Endothelial cell of umbilical vein (primary cell): ENCODE measurements at places on chromosomes 1 and 21. TPM values are rescaled to one million over a fixed set of nuclear protein-coding genes. Genes with fewer than 3 reads are reported as not detected.
A peak's percentile ranks its signal among the peaks of the same experiment; 100 is the strongest.

GRCh38 chr1:14578156-14578555 is 20.3 kb upstream of the KAZN start:
- no peaks in the 10 kb centered on the region for H3K4me1 ChIP-seq
- H3K27ac ChIP-seq: no peak overlapping the region
- H3K36me3 ChIP-seq: no peaks in the 10 kb centered on the region
- H3K27me3 ChIP-seq: no peaks in the 10 kb centered on the region
- H3K4me3 ChIP-seq: no peak overlapping the region

- H3K36me3 ChIP-seq: no peaks in the 10 kb centered on the region
- no peak overlapping the region for H3K4me3 ChIP-seq
- no peaks in the 10 kb centered on the region for H3K27me3 ChIP-seq
These were observed 4.3 kb upstream of the UBE2U start for GRCh38 chr1:64199154-64199553.

GRCh38 chr1:65469889-65470340 is 49.4 kb downstream of the LEPR start:
- H3K4me1 ChIP-seq: peaks cover 6% of the 10 kb centered on the region
- H3K36me3 ChIP-seq: no peaks in the 10 kb centered on the region
- H3K27ac ChIP-seq: peak overlapping the region; percentile 26
- H3K4me3 ChIP-seq: no peak overlapping the region
- no peaks in the 10 kb centered on the region for H3K27me3 ChIP-seq
- DNase-seq: peak; percentile 87

DNA sequence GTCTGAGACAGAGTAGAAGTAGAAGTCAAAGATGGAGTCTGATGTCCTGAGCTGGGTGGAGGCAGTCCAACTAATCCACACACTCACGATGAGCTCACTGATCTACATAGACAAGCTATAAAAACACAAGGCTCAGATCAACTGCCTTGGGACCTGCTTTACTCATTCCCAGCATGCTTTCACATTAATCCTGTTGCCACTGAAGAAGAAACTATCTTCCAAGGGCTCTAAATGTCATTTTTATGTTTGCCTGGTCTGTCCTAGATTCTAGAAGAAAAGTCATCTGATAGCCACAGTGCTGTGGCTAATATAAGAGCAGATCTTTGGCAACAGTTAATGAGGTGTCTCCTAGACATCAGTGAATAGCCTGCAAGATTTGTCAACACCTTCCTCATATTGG is 522.7 kb downstream of the NUF2 start:
- H3K4me3 ChIP-seq: no peak overlapping the region
- H3K27ac ChIP-seq: no peak overlapping the region
- no peaks in the 10 kb centered on the region for H3K27me3 ChIP-seq

- no peaks in the 10 kb centered on the region for H3K4me1 ChIP-seq
- H3K36me3 ChIP-seq: no peaks in the 10 kb centered on the region
- no peak for DNase-seq
- no peak overlapping the region for H3K4me3 ChIP-seq
These were observed 1186.5 kb upstream of the TMPRSS15 start for GRCh38 chr21:19590044-19590443.

- H3K36me3 ChIP-seq: no peaks in the 10 kb centered on the region
- H3K4me1 ChIP-seq: no peaks in the 10 kb centered on the region
- no peak overlapping the region for H3K27ac ChIP-seq
- peaks cover 8% of the 10 kb centered on the region for H3K27me3 ChIP-seq
These were observed 2.2 kb downstream of the MMEL1 start for GRCh38 chr1:2630498-2631135.

DNA sequence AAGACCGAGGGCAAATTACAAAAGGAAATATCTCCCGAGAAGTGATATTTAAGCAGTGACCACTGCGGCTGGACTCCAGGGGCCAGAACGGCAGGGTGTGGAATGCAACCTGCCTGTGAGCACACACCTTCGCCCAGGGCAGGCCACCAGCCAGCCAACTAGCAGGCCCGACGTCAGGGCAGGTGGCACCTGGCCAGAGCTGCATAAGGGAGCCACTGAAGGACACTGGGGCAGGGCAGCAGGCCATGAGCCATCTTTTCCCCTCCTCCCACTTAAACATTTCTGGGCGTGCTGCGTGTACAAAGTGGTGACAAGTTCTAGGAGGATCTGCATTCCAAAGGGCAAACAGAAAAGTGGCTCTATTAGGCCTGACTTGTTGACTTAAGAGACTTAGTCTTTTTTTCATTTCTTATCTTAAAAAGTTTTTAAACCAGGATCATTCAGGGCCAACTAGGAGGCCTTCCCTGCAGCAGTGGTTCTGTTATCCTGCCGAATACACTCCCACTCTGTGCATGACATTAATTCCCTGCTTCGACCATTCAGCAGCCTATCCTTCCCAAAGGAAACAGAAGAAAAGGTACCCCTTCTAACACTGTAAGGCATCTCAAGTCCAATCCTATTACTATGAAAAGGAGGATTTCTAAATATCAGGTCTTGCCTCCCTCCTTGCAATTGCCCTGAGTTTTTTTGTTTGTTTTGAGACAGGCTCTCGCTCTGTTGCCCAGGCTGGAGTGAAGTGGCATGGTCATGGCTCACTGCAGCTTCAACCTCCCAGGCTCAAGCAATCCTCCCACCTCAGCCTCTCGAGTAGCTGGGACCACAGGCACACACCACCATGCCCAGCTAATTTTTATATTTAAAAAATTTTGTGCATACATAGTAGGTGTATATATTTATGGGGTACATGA is 96.3 kb downstream of the BCAR3 start:
- no peak overlapping the region for H3K4me3 ChIP-seq
- DNase-seq: no peak
- H3K27ac ChIP-seq: no peak overlapping the region
- peaks cover 26% of the 10 kb centered on the region for H3K36me3 ChIP-seq
- no peaks in the 10 kb centered on the region for H3K27me3 ChIP-seq
- H3K4me1 ChIP-seq: peaks cover 25% of the 10 kb centered on the region

DNA sequence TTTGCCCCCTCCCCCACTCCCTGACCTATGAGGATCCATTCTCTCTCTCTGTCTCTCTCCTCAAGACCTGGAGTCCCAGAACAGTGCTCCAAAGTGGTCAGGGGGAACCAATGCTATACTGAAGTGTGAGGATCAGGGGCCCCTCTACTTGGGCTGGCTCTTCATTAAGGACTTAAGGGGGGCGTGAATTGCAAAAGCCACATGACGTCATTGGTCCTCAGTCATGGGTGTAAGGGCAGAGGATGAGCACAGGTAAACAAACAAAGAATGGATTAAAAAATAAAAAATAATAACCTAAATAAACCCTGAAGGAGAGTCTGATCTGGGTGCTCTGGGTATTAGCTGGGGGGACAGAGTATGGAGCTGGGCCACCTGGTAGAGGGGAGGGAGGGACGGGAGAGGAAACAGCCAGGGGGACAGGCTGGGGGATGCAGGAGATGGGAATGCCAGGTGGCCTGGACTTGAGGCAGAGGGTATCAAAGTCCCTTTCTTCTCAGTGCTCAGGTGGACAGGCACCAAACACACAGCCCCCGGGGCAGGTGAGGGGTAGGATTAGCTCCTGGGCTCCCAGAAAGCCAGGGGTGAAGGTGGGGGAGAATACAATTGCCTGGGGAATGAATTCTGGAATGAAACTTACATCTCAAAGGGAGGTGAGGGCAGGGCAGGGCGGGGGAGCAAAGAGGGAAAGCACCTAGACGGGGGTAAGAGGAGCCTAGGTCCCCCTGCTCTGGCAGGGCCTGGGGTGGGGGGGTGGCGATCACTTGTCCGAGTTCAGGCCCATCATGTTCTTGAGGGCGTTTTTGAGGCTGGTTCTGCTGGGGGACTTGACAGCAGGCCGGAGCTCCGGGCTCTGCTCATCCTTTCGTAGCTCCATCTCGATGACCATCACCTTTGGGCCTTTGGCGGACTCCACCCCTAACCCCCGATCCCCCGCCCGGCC is 4.6 kb downstream of the MPZ start:
- H3K4me1 ChIP-seq: peaks cover 35% of the 10 kb centered on the region
- no peak for DNase-seq
- H3K27me3 ChIP-seq: no peaks in the 10 kb centered on the region
- no peaks in the 10 kb centered on the region for H3K36me3 ChIP-seq
- no peak overlapping the region for H3K27ac ChIP-seq

DNA sequence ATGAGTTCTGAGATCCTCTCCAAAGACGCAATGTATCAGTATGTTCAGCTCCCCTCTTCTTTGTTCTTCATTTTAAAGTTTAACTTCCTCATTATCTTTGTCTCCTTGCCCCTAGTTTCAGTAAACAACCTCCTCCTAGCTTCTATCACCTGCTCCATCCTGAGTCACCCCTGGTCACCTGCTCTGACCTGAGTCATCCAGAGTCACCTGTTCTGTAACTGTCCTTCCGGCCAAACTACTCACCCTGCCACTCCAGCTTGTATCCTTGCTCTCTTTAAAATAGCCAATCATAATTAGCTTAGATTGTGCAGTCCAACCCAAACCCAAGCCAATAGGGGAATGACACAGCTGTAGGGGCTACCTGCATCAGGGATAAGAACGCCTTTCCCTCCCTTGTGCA is 332.0 kb downstream of the OLFM3 start:
- H3K36me3 ChIP-seq: no peaks in the 10 kb centered on the region
- H3K27me3 ChIP-seq: no peaks in the 10 kb centered on the region
- H3K4me1 ChIP-seq: no peaks in the 10 kb centered on the region

DNA sequence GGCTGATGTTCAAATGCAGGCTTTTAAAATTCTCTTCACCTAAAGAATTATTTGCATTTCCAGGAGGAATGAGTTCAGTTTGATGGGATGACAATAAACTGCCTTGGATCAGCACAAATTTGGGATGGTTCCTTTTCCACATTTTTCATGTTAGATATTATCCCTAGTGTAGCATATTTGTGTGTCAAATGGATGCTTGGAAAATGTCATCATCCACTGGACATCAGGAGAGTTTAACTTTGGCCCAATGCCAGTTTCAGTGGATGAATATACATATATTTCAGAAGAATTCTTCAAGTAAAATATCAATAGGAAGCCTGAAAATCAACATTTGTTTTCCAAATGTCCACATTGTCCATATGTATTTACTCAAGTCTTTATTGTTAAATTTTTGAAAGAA is 116.5 kb upstream of the COL24A1 start:
- no peaks in the 10 kb centered on the region for H3K27me3 ChIP-seq
- H3K4me1 ChIP-seq: no peaks in the 10 kb centered on the region
- no peak overlapping the region for H3K4me3 ChIP-seq
- H3K36me3 ChIP-seq: no peaks in the 10 kb centered on the region

- H3K4me1 ChIP-seq: no peaks in the 10 kb centered on the region
- no peak overlapping the region for H3K27ac ChIP-seq
- H3K36me3 ChIP-seq: no peaks in the 10 kb centered on the region
- no peak overlapping the region for H3K4me3 ChIP-seq
- no peaks in the 10 kb centered on the region for H3K27me3 ChIP-seq
These were observed 13.0 kb downstream of the WNT9A start for GRCh38 chr1:227934476-227935313.

The CD1E gene
- total RNA-seq: not detected in 2 replicates

The BTBD19 gene
- total RNA-seq: 69.9 and 72.5 TPM in 2 replicates
